ENCODE measurements at places on chromosomes 2 and 18.
A peak's percentile ranks its signal among the peaks of the same experiment; 100 is the strongest.

GRCh38 chr18:45430041-45430440, 185.2 kb upstream of the SLC14A2 start:
- H3K4me1 ChIP-seq, result no peaks in the 10 kb centered on the region
- no peaks in the 10 kb centered on the region for H3K36me3 ChIP-seq
- H3K4me3 ChIP-seq, result no peak overlapping the region

DNA sequence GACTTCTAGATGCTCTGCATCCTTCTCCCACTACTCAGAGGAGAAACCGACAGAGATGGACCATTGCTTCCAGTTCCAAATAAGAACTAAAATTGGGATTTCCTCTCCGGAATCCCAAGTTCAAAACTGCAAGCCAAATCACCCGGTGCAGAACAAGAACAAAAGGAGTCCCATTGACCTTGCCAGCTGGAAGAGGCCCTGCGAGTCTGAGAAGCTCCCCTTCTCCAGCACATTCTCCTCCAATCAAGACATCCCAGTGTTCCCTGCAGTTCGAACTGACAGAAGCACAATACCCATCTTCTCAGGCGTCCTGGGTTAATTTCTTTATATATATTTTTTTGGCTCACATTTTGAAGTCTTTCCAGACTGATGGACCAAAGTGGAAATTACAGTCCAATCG, 195.3 kb upstream of the MEIS1 start:
- H3K4me1 ChIP-seq, result no peaks in the 10 kb centered on the region
- no peak for DNase-seq
- no peaks in the 10 kb centered on the region for H3K36me3 ChIP-seq
- no peak overlapping the region for H3K4me3 ChIP-seq
- H3K27ac ChIP-seq, result no peak overlapping the region
- H3K27me3 ChIP-seq, result no peaks in the 10 kb centered on the region

DNA sequence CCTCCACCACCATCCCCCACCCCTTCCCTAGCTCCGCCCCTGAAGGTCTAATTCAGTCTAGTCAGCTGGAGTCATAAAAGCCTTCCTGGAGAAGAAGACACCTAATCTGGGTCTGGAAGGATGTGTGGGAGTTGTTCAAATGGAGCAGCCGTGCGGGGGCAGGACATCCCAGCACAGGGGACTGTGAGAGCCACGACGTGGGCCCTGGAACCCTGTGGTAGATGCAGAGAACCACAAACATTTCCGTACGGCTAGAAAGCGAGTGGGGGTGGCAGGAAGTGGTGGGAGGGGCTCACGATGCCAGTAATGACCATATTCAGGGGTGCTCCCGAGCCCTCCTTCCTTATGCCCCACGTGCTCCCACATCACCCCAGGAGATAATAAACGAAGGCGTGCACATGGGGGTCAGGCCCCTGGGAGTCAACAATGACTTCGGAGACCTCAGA, 20.9 kb upstream of the COL6A3 start:
- peak overlapping the region; percentile 89 for H3K4me3 ChIP-seq
- H3K4me1 ChIP-seq, result peaks cover 62% of the 10 kb centered on the region
- peak; percentile 35 for DNase-seq
- H3K36me3 ChIP-seq, result no peaks in the 10 kb centered on the region

DNA sequence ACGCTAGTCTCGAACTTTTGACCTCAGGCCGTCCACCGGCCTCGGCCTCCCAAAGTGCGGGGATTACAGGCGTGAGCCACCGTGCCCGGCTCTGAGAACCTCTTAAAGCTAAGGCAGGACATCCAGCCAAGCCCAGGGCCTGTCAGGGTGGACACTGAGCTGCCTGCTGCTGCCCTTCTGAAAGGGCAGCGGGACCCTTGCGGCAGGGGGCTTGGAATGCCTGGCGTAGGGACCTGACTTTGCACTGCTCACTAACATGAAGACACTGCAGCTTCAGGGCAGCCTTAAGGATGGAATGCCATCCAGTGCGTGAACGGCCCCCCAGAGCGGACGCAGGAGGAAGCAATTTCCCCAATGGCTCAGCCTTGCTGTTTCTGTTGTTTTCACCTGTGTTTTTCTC, 9.0 kb downstream of the CYS1 start:
- H3K4me3 ChIP-seq, result no peak overlapping the region
- DNase-seq, result no peak
- H3K27ac ChIP-seq, result no peak overlapping the region

GRCh38 chr2:78601113-78601512, 424.4 kb upstream of the REG3G start:
- H3K27ac ChIP-seq, result no peak overlapping the region
- no peaks in the 10 kb centered on the region for H3K36me3 ChIP-seq
- DNase-seq, result no peak
- H3K4me3 ChIP-seq, result no peak overlapping the region

GRCh38 chr2:30860726-30861125, 53.5 kb upstream of the CAPN13 start:
- no peak overlapping the region for H3K4me3 ChIP-seq
- peaks cover 17% of the 10 kb centered on the region for H3K27me3 ChIP-seq
- DNase-seq, result no peak
- H3K4me1 ChIP-seq, result peaks cover 1% of the 10 kb centered on the region
- H3K36me3 ChIP-seq, result no peaks in the 10 kb centered on the region

- DNase-seq, result no peak
- H3K27me3 ChIP-seq, result no peaks in the 10 kb centered on the region
- H3K4me3 ChIP-seq, result no peak overlapping the region
- H3K4me1 ChIP-seq, result peaks cover 18% of the 10 kb centered on the region
Observed at GRCh38 chr2:126749537-126749936, 93.6 kb downstream of the GYPC start.

- no peak for DNase-seq
- no peak overlapping the region for H3K4me3 ChIP-seq
- H3K36me3 ChIP-seq, result no peaks in the 10 kb centered on the region
- no peak overlapping the region for H3K27ac ChIP-seq
- H3K27me3 ChIP-seq, result peaks cover 30% of the 10 kb centered on the region
Observed at GRCh38 chr2:128781166-128781565, 462.5 kb upstream of the HS6ST1 start.

DNA sequence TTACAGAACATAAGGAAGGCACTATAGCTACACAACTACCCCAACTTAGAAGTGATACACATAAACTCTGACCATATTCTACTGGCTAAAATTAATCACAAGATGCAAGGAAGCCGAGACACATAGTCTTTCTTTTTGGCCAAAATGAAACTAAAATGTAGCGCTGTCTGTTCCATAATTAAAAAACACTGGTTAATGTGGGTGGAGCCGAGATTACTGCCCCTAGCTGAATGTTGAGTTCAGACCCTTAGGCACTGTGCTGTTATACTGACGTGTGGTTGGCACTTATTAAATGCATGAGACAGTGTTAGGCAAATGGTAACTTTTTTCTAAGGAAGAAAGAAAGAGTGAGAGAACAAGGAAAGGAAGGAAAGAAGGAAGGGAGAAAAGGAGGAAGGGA, 254.6 kb upstream of the RND3 start:
- DNase-seq, result no peak
- no peaks in the 10 kb centered on the region for H3K4me1 ChIP-seq
- no peak overlapping the region for H3K4me3 ChIP-seq
- H3K27me3 ChIP-seq, result no peaks in the 10 kb centered on the region

- DNase-seq, result no peak
- peaks cover 36% of the 10 kb centered on the region for H3K4me1 ChIP-seq
- H3K36me3 ChIP-seq, result peaks cover 8% of the 10 kb centered on the region
- H3K27me3 ChIP-seq, result no peaks in the 10 kb centered on the region
- peak overlapping the region; percentile 90 for H3K27ac ChIP-seq
Observed at GRCh38 chr2:171432969-171433762, 624 bp downstream of the METTL8 start.

DNA sequence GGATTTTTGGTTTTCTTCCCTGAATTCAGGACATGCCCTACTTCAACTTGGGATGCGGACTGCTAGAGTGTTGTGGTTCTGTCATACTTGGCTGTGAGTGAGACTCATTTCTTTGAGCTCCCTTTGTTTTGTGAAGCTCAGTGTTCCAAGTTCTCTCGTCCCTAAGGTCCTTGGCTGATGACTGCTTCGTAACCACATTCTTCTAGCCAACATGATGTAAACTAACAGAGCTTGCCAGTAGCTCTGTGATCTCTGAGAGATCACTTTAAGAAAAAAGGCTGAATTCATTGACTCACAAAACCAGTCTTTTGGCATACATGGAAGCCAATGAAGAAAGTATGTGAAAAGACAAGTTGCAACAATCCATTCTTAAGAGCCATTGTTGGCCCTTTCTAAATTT, 96.9 kb upstream of the MSTN start:
- no peak overlapping the region for H3K27ac ChIP-seq
- H3K27me3 ChIP-seq, result peaks cover 6% of the 10 kb centered on the region
- H3K4me1 ChIP-seq, result no peaks in the 10 kb centered on the region
- no peak overlapping the region for H3K4me3 ChIP-seq

DNA sequence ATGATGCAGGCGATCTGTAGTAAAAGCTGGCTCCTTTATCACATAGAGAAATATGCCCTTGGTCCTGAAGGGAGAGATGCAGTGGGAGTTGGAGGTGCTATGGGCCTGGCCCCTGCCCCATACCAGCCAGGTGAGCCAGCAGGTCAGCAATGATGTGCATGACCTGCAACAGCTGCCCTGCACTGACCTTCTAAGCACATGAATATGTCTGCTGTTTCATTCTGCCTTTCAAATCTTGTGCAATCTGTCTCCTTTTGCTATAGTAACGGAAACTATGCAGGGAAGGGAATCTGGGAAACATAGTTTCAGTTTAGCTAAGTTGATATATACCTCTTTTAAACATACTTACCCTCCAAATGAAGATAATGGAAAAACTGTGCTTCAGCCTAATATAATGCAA, 235.2 kb downstream of the TDRD15 start:
- no peaks in the 10 kb centered on the region for H3K27me3 ChIP-seq
- no peaks in the 10 kb centered on the region for H3K36me3 ChIP-seq

DNA sequence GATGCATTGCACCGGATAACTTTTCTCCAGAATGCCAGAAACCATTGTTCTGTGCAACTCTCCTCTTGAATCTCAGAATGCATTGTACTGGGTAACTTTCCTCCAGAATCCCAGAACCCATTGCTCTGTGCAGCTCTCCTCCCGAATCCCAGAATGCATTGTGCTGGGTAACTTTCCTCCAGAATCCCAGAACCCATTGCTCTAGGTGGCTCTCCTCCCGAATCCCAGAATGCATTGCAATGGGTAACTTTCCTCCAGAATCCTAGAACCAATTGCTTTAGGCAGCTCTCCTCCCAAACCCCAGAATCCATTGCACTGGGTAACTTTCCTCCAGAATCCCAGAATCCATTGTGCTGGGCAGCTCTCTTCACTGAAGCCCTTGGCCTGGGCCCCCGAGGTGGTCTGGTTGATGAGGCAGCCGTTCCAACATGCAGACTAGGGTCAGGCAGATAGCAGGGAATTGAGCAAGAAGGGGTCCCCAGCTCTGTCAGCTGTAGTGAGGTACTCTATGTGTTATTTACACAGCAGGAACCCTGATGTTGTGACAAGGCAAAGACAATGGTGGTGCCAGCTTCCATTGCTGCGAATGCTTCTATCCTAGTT, 9.4 kb downstream of the FOSL2 start:
- DNase-seq, result no peak
- no peaks in the 10 kb centered on the region for H3K27me3 ChIP-seq
- H3K27ac ChIP-seq, result peak overlapping the region; percentile 87
- H3K4me3 ChIP-seq, result peak overlapping the region; percentile 56

DNA sequence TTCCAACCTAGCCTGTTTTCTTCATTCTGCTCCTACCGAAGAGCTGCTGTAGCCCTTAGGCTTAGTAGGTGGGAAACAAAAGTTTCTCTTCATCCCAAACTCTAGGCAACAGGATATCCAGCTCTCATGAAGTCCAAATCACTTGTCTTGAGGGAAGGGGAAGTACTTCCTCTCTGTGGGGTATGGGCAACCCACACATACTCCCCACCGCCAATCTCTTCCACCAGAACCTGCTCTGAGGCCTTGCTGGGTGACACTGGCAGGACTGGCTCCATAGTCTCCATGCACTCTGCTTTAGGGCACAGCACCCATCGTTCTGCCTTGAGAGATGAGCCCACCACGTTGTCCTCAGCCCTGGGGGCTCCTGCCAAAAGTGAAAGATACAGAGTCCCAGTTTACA, 173.0 kb downstream of the NCK2 start:
- H3K27ac ChIP-seq, result no peak overlapping the region
- peaks cover 3% of the 10 kb centered on the region for H3K36me3 ChIP-seq
- DNase-seq, result no peak
- H3K27me3 ChIP-seq, result no peaks in the 10 kb centered on the region
- peaks cover 9% of the 10 kb centered on the region for H3K4me1 ChIP-seq

DNA sequence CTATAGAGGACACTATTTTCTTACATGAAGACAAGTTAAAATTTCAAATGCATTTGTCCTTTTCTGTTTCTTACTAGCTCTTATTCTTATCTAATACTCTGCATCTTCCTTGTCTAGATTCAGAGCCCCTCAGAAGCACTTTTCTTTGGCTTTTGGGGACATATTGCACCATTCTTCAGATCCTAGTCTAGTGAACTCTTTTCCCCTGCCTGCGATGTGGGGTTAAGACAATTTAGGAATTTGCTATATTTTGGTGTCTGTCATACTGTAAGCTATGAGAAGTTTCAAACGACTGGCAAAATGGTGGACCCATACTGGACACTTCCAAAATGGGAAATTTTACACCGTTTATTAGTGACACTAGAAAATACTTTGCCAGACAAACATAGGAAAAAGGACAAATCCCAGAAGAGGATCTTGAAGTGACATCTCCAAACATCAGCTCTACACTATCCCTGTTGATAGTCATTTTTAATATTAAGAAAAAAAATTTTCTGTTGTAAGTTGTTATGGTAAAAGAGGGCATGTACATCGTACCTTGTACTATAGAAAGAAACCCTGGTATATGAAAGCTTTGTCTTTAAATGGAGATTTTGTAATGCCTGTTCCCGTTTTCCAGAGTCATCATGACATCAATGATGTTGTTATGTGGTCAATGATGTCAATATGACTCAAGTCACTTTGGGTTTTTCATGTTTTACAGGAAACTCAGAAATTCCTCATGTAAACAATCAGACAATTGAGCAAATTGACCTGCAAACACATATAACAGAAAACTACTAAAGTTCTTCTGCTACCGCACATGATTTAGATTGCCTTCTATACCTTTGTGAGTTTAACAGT, 4.4 kb upstream of the KYNU start:
- no peaks in the 10 kb centered on the region for H3K36me3 ChIP-seq
- H3K27ac ChIP-seq, result no peak overlapping the region
- no peak overlapping the region for H3K4me3 ChIP-seq
- H3K27me3 ChIP-seq, result peaks cover 8% of the 10 kb centered on the region
- no peak for DNase-seq
- peaks cover 3% of the 10 kb centered on the region for H3K4me1 ChIP-seq

GRCh38 chr2:84897773-84898172, 7.7 kb upstream of the TMSB10 start:
- peak overlapping the region; percentile 94 for H3K27ac ChIP-seq
- no peak overlapping the region for H3K4me3 ChIP-seq
- no peak for DNase-seq

All from T-helper 17 cell (primary cell).